Mammary epithelial cell (primary cell): ENCODE measurements at places on chromosomes 6 and 20. TPM values are rescaled to one million over a fixed set of nuclear protein-coding genes. Genes with fewer than 3 reads are reported as not detected.

Gene SLC26A8
- total RNA-seq, result not detected in 2 replicates

Gene NPBWR2
- total RNA-seq, result not detected

Gene SRMS
- total RNA-seq, result not detected in 2 replicates

Gene NKX2-2
- not detected for total RNA-seq

Gene TFAP2C
- 12.8 and 23.3 TPM in 2 replicates for total RNA-seq

Gene FNDC11
- total RNA-seq, result under 0.01 TPM
